ENCODE measurements at places on chromosomes 12 and 14.
A peak's percentile ranks its signal among the peaks of the same experiment; 100 is the strongest.

GRCh38 chr12:126768517-126768916, 1498.5 kb upstream of the TMEM132C start:
- no peak for DNase-seq

GRCh38 chr14:22549324-22549962, 39.6 kb downstream of the DAD1 start:
- no peak for DNase-seq

GRCh38 chr14:24132061-24132685, 1.7 kb downstream of the FITM1 start:
- DNase-seq = no peak

DNA sequence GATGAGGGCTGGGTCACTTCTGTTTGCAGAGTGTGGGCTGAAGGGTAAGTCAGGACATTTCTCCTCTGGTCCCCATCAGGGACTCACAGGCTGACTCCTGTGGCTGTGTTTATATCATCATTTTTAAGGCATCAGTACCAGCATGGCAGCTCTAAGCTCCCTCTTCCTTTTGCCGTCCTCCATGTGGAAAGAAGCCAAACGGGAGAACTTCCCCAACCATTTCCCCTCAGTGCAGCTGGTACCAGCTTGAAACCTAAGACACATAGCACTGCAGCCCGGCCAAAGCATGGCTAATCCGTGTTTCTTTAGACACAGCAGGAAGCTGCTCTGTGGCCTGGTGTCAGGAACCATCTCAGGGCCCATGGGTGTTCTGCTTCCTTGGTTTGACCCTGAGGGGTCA, 31.9 kb upstream of the ATP2A2 start:
- no peak for DNase-seq

- no peak for DNase-seq
Measured at GRCh38 chr12:25126746-25127145, 68.2 kb downstream of the DNAI7 start.

- peak; percentile 7 for DNase-seq
Measured at GRCh38 chr14:80850197-80850814, 91.2 kb downstream of the CEP128 start.

- DNase-seq = no peak
Measured at GRCh38 chr14:76759589-76759988, 1.7 kb upstream of the VASH1 start.

DNA sequence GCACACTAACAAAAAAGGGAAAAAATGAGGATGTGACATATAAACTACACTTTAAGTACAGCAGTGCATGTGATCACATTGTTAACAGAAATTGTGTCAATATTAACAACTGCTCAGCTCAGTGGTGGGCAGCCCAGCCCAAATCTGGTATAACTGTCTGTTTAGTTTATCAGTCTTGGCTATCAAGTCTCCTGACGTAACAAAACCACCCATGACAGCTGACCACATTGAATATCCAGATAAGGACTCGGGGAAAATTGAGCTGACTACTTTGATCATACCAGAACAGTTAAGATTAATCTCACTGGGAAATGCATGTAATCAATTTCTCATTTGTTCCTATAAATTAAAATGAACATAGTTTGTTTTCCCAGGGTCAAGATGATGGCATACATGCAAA, 396.6 kb downstream of the SNAPC1 start:
- no peak for DNase-seq
